ENCODE measurements at places on chromosomes 16 and 17.

- DNase-seq, result no peak
Observed at GRCh38 chr16:85541980-85542900, 70.9 kb upstream of the GSE1 start.

DNA sequence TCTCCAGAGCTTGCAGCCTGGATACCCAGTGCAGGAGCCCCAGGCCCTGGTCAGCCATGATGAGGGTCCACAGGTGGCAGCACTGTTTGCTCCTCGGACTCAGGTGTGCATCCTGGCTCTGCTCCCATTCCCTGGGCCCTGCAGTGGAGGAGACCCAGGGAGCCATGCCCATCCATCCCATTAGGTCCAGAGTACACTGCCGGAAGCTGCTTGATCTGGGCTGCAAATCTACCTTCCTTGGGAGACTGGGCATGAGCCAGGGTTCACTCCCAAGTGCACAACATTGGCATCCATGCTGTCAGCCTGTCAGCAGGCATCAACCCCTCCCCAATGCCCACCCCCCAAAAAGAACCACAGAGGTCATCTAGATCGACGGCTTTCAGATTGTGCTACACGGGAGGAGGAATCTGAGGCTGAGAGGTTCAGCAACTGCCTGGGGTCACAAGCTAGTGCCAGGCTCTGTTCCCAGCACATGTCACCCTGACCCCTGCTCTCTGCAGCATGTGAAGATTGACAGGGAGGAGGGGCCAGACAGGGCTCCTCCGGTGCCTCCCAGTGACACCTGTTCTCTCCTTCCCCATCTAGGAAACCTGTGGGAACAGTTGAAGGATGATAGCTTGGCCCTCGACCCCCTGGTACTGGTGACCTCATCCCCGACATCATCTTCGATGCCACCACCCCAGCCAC lies 15.7 kb downstream of the UNC119 start:
- no peak for DNase-seq

DNA sequence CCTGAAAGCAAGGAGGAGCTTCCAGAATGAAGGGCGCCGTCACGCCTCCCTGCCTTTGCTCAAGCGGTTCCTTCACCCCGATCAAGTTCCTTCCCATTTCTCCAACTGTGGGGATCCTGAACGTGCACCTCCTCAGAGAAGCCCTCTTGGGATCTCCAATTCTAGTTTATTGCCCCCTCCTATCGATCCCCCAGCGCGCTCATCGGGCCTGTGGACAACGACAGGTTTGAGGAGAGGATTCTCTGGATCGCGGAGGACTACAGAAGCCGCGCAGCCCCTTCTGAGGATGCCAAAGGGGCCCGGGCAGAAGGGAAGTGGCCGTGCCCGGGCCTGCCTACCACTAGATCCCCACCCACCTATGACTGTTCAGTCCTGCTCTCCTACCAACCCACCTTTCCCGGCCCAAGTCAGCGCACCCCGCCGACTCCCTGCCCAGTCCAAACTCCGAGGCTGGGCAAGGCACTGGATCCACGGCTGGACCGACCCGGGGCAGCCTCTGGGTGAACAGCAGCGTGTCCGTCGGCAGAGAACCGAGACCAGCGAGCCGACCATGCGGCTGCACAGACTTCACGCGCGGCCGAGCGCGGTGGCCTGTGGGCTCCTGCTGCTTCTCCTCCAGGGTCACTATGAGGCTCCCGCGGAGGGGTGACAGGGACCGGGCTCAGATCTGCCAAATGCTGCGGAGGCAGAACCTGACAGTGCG lies 12.8 kb upstream of the CES3 start:
- no peak for DNase-seq

DNA sequence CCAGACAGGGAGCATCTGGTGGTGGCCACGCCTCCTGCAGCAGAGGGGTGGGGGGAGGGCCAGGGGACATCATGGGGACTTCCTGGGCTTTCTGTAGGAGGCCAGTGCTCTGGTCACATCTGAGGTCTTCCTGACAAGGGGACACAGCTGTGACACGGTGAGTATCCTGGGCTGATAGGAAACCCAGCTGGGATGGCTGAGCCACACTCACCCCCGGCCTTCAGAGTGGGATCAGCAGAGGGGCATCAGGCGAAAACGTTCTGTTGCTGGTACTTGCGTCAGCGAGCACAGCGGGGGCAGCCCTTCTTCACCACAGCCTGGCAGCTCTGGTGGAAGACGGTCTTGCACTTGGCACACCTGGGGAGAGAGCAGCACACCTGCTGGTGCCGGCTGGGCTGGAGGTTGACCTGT lies 122.9 kb upstream of the SMURF2 start:
- DNase-seq, result no peak

All from stimulated activated CD4-positive, alpha-beta T cell treated with anti-CD3 and anti-CD28 coated beads, TNF-alpha, amount 100 ng/mL, for 24 hours (primary cell).